ENCODE measurements at places on chromosomes 12 and 14. TPM values are rescaled to one million over a fixed set of nuclear protein-coding genes. Genes with fewer than 3 reads are reported as not detected.

- no peak for DNase-seq
These were observed 566.5 kb upstream of the ATP2B1 start for GRCh38 chr12:90275088-90275487.

GRCh38 chr12:101642115-101643067 lies 47.6 kb downstream of the MYBPC1 start:
- DNase-seq, result no peak

DNA sequence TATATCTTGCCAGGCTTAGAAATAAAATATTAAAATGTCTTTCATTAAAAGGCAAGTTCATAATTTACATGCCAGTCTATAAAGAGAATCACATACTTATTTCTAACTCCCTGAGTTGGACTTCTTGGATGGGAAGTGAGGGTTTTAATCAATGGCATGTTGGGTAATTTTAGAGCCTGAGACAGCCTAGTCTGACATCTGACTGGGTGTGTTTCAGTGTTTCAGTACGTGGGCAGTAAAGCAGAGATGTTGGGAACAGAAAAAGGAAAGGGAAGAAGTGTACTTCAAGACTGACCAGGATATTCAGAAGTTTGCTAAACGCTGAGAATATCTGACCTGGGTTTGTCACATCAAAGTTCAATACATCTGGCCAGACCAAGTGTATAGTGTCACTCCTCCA lies 171.8 kb downstream of the BTG1 start:
- no peak for DNase-seq

Gene SLC6A12
- 2.6 TPM for total RNA-seq

DNA sequence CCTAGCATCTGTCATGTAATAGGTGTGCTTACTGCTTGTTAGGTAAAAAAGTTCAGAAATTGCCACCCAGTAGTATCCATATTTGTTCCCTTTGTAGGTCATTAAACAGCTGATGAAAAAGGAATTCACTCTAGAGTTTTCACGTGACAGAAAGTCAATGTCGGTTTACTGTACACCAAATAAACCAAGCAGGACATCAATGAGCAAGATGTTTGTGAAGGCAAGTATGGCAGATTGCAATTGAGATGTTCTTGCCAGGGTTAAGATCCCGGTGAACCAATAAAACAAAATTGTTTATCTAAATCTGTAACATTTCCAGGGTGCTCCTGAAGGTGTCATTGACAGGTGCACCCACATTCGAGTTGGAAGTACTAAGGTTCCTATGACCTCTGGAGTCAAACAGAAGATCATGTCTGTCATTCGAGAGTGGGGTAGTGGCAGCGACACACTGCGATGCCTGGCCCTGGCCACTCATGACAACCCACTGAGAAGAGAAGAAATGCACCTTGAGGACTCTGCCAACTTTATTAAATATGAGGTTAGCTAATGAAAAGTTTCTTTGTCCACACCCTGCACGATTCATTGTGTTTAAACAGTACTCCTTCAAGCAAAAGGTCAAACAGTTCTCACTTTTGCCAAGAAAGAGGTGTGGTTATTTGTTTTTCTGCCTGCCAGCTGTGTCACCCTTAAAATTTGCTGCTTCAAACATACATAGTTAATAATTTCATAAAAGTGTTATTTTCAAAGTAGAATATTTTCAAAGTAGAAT lies 58.3 kb downstream of the ATP2A2 start:
- DNase-seq, result no peak

Gene TRPV4
- total RNA-seq, result 0.75 TPM
